ENCODE measurements at places on chromosomes 6 and 20. TPM values are rescaled to one million over a fixed set of nuclear protein-coding genes. Genes with fewer than 3 reads are reported as not detected.

The SLC4A11 gene
- total RNA-seq: 0.75 TPM

The MAP3K4 gene
- 54.6 TPM for total RNA-seq

The OTOR gene
- not detected for total RNA-seq

The NR2E1 gene
- total RNA-seq: not detected

The MEI4 gene
- not detected for total RNA-seq

The TNFRSF6B gene
- total RNA-seq: 57.4 TPM

The JAG1 gene
- total RNA-seq: 12.9 TPM

The SLC35B2 gene
- 94.2 TPM for total RNA-seq

The MAPK13 gene
- total RNA-seq: 34.1 TPM

The HCRTR2 gene
- total RNA-seq: not detected

The FAM83B gene
- total RNA-seq: 0.12 TPM

The CST4 gene
- total RNA-seq: 0.22 TPM

The PBOV1 gene
- not detected for total RNA-seq

The SMLR1 gene
- total RNA-seq: not detected

The ZC3H12D gene
- 0.37 TPM for total RNA-seq

The SPATA25 gene
- 1.5 TPM for total RNA-seq

The CALHM6 gene
- total RNA-seq: 0.89 TPM

Data from uterine smooth muscle cell (primary cell).